SK-N-SH treated with all-trans-retinoic acid at 6 μM for 48 hours (cell line): ENCODE measurements at places on chromosomes 5 and 9.

GRCh38 chr9:30591461-30591860 is 1793.0 kb upstream of the ACO1 start:
- ATAC-seq: no peak

- ATAC-seq: peak; percentile 20
Measured at GRCh38 chr5:74866596-74867162, 492 bp upstream of the FAM169A start.

DNA sequence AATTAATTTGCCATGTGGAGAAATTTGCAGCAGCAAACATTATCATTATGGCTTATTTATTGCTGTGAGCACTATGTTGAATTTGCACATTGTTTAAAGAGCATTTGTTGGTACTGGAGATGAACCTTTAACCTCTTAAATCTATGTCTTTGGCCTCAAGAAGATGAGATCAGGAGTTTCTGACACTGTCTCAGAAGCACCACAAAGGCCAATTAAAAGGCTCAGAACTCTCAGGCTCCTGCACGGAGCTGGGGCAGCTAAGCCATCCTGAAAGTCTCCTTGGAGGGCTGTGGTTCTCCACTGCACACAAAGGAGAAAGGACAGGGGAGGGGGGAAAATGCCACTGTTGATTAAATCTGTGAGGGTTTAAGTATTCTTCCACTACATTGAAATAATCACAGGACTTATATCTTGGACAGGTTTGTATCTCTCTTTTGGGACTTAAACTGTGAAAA is 33.1 kb downstream of the ZNF366 start:
- no peak for ATAC-seq

GRCh38 chr5:163094492-163095180 is 342.8 kb upstream of the CCNG1 start:
- no peak for ATAC-seq

DNA sequence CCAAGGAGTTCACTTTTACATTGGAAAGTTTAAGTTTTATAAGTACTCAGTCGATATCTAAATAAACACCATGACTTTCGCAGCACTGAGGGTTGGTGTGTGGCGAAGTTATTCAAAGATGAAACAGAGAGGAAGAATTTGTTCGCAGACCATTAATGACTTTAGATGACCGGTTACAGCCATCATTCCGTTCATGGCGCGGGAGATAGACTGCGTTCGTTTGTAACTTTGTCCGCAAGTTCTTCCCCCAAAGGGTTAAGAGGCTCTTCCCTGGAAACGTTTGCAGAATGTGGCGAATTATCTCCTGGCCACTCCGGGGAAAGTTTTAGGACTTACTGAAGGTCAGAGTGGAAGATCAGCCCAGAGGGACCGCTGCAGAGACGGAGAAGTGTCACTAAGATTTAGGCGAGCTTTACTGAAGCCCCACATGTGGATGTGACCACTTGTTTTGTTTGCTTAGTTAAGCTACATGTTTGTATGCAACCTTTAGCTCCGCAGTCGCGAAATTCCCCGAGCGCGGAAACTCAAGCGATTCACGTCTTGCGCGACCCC is 2.2 kb upstream of the FOXD1 start:
- ATAC-seq: peak; percentile 6; the same call in 2 of the 3 replicates

DNA sequence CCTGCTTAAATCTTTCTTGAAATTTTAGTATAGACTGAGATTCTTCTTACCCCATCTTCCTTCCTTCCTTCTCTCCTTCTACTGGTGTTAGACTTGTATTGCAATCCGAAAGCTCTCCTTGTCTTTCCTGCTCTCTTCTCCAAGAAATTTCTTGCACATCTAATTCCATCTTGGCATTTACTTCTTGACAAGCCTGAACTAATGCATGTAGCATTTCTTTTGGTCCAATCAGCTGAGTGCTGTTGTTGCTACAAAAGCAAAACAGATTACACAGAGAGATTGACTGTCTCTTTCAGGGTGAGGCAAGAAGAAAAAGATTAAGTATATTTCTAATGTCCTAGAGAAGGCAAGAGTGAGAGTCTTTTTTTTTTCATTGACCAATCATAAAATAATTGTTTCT is 51.6 kb upstream of the MAP1B start:
- ATAC-seq: no peak

- ATAC-seq: no peak
Measured at GRCh38 chr5:55895346-55895745, 44.2 kb downstream of the IL31RA start.

DNA sequence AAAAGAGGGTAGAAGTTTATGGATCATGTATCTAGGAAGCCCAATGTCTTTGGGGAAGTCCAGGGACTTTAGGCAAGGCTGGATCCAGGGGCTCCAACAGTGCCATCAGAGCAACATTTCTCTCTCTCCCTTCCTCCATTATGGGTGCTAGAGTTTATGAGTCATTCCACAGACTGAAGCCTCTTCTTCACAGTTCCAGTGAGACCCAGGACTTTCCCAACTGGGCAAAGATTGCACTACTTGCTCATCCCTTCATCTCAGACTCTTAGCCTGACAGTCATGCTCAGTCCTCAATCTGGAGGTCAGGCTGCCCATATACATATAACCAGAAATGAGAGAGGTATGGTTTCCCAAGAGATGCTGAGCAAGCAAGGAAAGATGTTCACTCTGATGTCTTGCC is 110.7 kb downstream of the FEM1C start:
- ATAC-seq: no peak

DNA sequence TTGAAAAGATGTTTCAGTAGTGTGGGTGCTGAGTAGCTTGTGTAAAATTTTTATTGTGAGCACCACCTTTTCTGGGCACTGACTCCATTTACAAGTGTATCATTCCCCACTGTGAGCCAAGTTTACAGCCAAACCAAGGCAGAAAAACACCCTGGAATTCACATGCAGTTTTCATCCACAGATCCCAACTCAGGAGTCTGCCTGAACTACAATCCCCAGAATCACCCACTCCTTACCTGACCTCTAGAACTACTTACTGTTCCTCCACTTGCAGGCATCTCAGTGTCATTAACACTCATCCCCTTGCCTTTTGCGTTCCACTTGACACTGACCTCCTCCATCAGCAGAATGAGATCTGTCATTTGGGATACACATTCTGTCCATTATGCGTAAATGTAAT is 2042.6 kb upstream of the CDH6 start:
- ATAC-seq: no peak

DNA sequence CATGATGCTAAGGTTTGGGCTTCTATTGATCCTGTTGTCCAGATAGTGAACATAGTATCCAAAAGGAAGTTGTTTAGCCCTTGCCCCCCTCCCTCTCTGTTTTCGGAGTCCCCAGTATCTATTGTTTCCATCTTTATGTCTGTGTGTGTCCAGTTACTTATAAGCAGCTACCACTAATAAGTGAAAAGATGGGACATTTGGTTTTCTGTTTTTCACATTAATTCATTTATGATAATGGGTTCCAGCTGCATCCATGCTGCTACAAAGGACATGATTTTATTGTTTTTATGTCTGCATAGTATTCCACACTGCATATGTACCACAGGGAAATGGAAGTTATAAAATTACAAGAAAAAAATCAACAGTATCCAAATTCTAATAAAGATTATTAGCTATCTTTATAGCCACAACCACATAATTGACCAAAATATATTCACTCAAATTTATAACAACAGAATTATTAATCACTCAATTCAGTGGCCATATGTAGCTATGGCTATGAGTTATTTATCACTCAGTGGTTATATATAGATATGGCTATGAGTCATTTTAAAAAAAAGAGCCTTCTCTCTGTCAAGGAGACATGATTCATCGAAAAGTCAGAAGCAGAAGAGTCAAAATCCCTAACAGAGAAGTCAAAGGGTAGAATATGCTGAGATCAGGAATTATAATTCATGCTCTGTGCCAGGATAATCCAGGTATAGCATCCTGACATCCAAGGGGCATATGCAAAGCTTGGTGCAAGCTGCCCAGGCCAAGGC is 367.5 kb downstream of the DEPDC1B start:
- peak; percentile 71 for ATAC-seq

- ATAC-seq: peak; percentile 78
Measured at GRCh38 chr5:172065431-172066065, 59.1 kb upstream of the FBXW11 start.

GRCh38 chr9:128276574-128277270 is 646 bp downstream of the SWI5 start:
- ATAC-seq: peak; percentile 67

GRCh38 chr9:137023157-137023556 is 4.9 kb downstream of the ABCA2 start:
- ATAC-seq: no peak

DNA sequence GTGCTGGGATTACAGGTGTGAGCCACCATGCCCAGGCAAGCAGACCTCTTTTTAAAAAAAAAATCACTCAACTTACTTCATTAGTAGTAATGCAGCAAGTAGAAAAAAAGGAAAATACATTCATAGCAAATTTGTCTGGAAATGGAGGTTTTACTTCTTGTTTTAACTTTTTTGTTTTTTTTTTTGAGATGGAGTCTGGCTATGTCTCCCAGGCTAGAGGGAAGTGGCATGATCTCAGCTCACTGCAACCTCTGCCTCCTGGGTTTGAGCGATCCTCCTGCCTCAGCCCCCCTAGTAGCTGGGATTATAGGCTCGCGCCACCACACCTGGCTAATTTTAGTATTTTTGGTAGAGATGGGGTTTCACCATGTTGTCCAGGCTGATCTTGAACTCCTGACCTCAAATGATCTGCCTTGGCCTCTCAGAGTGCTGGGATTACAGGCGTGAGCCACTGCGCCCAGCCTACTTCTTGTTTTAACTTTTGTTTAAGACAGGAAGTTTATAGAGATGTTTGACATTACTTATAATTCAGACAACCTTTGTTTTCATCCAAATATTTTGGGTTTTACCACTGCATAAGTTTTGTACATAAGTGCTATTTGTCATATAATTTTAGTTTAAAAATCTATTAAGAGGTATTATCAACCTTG is 26.5 kb downstream of the UBE2R2 start:
- ATAC-seq: no peak

DNA sequence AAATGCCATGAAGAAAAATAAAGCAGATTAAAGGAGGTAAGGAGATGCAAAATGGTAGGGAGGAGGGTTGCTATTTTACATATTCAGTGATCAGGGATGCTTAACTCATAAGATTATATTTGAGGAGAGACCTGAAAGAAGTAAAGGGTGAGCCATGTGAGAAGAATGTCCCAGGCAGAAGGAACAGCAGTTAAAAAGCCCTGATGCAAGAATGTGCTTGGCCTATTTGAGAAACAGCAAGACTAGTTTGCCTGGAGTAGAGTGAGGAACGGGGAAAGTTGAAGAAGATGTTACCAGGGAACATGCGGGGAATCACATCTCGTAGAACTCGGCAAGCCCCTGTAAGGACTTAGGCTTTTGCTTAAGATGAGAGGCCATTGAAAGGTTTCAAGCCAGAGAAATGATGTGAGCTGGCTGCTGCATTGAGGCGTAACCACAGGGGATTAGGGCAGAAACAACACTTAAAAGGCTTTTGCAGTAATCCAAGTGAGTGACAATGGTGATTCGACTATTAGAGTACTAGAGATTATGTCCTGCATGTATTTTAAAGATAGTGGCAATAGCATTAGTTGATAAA is 198.7 kb downstream of the VPS13A start:
- ATAC-seq: no peak

GRCh38 chr5:36535378-36535777 is 71.0 kb upstream of the SLC1A3 start:
- no peak for ATAC-seq

- peak; percentile 12 for ATAC-seq
Measured at GRCh38 chr9:135701067-135701958, 672 bp upstream of the KCNT1 start.

- no peak for ATAC-seq
Measured at GRCh38 chr5:41980396-41980795, 55.3 kb downstream of the FBXO4 start.

DNA sequence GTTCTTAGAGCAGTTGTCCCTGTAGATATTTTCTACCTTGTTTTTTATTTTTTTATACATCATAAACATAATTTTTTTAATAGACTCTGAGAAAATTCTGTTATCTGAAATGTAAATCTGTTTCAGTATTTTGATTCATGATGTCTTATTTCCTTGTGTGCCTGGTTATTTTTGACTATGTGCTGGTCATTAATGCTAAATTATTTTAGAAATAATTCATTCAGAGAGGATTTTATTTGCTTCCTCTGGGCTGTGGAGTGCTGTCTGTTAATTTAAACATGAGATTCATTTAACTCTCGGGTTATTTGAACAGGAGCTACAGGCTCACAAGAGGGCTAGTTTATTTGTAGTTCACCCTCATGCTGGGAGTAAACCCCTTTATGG is 124.3 kb upstream of the PITX1 start:
- ATAC-seq: no peak

- 0 out of 3 replicates have a peak, but pooled peaks have one; percentile 24 for ATAC-seq
Measured at GRCh38 chr5:163867324-163867723, 361.9 kb downstream of the MAT2B start.

DNA sequence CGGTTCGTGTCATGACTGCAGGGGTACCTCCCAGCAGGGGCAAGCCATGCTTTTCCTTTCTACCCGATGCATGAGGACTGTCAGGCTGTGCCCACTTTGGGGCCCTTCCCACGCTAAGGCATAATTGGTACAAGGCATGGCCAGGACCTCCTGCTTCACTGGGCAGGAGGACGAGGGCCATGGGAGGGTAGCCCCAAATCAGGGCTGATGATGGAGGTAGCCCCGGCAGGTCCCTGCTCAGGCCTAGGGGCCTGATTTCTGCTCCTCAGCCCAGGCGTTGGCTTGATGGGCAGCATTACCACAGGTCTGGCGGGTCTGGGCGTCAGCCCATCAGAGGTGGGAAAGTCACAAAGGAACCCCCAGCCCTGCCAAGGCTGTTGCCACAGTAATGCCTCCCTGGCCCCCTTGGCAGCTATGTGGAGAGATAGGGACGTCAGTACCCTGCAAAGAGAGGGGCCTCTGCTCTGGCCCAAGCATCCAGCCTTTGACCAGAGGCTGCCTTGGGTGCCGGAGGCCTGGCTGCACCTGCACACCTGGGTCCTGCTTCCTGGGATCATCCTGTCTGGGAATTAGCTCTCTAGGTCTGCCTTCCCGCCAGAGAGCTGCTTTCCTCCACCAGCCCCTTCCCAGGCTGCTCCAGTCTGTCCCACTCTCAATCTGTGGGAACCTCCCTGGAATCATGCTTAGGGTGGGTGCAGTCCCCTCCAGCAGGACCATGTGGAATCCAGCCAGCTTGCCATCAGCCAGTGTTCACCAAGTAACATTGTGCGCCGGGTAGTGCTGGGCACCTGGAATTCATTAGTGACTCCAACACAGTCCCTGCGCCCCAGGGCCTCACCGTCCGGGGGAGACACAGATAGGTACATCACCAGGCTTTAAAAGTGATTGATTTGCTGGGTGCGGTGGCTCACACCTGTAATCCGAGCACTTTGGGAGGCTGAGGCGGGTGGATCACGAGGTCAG is 15.4 kb downstream of the TSPAN17 start:
- no peak for ATAC-seq

DNA sequence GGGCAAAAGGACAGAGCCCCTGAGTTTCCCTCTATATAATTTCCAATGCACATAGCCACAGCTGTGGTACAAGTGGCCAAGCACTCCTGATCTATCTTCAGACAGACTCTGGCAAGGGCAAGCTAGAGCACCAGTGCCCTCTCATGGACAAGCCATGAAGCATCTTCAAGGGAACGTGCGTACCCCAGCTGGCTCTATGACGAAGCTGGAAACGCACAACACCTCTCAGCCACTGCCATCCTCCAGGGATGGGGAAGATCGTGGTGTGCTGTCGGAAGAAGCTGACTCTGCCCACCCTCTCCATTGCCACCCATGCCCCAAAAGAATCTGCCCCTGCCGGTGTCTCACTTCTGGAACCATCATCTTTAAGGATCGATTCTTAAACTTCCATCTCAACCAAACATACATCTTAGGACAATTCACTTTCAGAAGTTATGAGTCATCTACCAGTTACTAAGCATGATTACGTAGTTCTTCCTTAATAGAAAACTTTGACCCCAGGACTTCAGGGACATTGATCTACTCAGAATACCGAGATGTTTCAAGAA is 482.9 kb downstream of the AGTPBP1 start:
- peak; percentile 95 for ATAC-seq
